NCI-H82 (cell line): ENCODE measurements at places on chromosomes 16 and 17.

- peak; percentile 46 for DNase-seq
Measured at GRCh38 chr17:19978209-19978802, 678 bp upstream of the AKAP10 start.

- DNase-seq = no peak
Measured at GRCh38 chr16:26118575-26118974, 426.8 kb downstream of the HS3ST4 start.

DNA sequence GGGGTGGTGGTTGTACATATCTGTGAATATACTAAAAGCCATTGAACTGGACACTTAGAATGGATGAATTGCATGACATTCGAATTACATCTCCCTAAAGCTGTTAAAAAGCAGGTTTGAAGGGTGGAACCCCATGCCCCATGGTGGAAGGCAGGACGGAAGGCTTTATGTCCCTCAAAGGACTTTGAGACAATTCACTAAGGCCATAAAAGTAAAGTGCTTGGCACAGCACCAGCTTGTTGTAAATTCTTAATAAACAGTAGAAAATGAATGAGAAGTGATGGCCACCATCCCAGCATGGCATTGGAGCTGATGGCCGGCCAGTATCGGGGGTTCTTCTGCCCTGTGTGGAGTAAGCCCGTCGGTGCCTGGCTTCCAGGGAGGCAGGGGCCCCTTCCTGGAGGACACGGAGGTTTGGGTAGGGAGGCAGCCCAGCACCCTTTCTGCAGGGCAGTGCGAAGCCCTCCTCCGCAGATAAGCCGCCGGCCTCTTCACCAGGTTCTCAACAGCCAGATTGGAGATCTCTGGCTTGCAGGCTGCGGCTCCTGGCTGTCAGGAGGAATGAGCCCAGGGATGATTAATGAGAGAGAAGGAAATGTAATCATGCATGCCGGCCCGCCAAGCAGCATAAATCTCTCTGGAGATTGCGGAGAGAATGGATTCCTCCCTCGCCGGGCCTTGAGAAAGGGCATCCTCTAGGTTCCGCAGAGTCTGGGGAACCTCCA lies 346.9 kb downstream of the FOXL1 start:
- DNase-seq = peak; percentile 70

DNA sequence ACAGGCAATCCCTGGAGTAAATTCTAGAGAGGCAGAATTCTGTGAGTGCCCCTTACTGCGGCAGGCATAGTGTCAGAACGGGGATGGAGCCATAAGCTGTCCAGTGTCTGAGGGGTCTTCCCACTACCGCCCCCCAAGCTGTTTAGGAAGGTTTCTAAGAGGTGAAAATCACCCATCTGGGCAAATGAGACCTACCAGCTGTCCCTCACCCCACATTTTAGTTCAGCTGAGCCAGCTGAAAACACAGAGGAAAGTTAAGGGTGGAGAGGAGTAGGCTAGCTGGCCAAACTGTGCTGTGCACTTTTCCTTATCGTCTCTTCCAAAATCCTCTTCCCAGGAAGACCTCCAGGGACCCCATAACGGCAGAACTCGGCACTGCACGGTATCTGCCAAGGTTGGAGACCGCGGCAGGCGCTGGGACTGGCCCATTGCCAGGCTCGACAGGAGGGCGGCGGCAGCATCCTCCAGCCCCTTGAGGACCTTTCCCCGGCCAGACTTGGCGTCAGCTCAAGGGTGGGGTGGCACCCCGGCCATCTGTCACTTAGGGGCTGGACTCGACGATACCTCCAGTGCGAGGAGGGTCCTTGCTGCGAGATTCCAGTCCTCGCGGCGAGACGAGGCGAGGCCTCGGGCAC lies 955 bp downstream of the ACLY start:
- DNase-seq = peak; percentile 93

- no peak for DNase-seq
Measured at GRCh38 chr16:12574721-12575120, 229.0 kb downstream of the CPPED1 start.

DNA sequence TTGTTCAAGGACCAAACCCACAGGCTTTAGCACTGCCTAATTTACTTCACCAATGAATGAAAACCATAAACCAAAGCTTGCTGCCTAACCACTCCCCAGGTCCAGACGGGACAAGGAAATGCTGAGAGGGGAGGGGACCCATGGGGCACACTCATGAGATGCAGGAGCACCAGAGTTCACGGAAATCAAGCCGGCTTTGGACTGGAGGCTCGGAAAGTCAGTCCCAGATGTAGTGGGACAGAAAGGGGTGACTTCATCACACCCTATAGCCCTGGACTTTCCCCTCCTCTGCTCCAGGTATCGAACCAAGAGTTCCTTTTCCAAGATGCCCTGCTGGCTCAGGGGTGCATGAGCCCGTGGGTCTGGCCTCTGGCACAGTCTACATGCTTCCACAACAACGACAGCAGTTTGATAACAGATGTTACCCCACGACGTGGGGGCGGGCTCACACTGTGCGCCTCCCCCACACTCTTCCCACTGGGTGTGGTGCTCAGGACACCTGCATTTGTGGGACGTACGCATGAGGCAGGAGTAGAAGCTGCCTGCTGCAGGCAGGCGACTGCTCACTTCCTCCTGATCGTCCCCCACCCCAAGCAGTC lies 63.2 kb downstream of the AMFR start:
- DNase-seq = no peak

DNA sequence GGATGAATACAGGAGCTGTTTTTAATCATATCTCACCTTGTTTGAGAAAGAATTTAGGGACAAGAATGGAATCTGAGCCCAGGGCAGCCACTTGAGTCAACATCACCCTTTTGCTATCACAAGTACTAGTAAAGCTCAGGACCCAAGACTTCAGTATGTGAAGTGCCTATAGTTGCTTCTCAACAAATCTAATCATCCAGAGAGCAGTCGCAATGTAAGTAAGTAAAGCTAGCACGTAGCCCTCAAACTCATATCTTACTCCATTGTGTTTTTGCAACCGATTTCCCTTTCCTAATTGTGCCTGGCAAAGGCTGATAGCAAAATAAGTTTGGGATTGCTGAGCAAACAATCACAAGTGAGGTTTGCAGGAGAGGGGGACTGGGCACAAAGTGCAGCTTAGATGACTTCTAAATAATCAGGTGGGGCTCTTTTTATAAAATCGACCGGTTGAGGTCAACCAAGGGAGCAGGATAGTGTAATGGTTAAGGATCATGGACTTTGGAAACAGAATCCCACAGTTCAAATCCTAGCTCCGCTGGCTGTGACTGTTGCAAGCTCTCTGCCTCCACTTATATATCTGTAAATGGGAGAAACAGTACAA lies 13.0 kb downstream of the TOB1 start:
- no peak for DNase-seq

- peak; percentile 67 for DNase-seq
Measured at GRCh38 chr17:74213861-74214391, 555 bp downstream of the TTYH2 start.

DNA sequence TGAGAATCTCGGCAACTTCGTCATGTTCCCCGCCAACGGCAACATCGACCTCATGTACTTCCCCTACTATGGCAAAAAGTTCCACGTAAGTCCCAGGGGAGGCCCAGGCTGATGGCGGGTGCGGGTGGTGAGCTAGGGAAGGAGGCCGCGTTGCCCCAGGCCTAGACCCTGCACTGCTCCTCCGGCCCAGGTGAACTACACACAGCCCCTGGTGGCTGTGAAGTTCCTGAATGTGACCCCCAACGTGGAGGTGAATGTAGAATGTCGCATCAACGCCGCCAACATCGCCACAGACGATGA lies 4.8 kb downstream of the ATP1B2 start:
- no peak for DNase-seq

GRCh38 chr16:88761830-88762229 lies 23.2 kb downstream of the PIEZO1 start:
- DNase-seq = no peak

- peak; percentile 10 for DNase-seq
Measured at GRCh38 chr16:68444056-68444657, 4.2 kb downstream of the SMPD3 start.

- DNase-seq = peak; percentile 97
Measured at GRCh38 chr16:25614716-25615265, 77.0 kb upstream of the HS3ST4 start.

GRCh38 chr17:47802341-47803022 lies 19.1 kb downstream of the OSBPL7 start:
- DNase-seq = peak; percentile 93

DNA sequence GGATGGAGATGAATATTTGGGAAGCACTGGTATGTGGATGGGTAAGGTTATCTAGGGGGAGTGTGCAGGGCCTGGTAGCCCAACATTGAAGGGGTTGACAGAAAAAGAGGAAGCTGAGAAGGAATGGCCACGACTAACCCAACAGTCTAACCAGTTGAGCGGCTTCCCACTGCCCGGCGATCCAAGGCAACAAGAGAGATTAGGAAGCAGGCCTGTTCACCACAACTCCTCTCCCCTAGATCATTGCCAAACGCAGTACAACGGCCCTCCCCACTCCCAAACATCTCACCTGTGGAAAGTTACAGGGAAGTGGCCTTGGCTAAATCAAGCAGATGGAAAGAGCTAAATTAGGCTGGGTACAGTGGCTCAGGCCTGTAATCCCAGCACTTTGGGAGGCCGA lies 11.2 kb upstream of the RANGRF start:
- no peak for DNase-seq

DNA sequence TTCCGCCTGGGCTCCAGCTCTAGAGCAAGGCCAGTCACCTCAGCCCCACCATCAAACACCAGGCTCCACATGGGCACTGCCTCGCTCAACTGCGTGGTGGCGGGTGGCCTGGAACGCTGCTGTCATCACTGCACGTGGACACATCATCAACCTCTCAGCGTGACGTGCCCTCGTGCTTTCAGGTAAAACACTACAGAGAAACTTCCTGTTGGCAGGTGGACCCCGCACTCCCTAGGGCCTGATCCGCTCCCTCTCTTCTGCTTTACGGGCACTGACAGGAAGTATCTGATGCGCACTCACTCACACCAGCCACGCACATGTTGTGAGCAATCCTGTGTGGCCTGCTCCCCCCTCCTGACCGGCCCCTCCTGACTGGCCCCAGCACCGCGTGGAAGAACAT lies 87.4 kb downstream of the ANKRD11 start:
- DNase-seq = no peak

GRCh38 chr16:47463771-47464624 lies 2.9 kb downstream of the PHKB start:
- no peak for DNase-seq

GRCh38 chr16:88758227-88758943 lies 26.6 kb downstream of the PIEZO1 start:
- no peak for DNase-seq

DNA sequence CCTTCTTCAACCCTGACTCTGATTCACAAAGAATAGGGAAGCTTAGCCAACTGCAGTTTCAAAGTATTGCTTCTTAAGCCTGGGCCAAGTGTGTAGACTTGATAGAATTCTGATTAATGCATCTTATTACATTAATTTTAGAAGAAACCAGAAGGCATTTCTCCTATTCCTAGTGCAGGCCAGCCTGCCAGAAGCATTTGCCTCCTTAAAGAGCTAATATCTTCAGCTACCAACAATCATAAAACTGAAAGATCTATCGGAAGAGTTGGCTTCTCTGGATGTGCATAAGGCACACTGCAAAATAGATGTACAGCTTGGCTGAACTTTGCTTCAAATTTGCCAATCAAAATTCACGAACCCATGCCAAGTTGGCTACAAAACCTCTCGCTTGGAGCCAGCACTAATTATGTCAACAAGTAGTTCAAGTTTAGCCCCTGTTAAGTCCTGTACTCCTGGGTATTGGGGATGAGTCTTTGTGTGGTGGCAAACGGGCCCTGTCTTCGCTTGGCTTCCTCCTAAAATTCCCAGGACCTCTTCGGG lies 717.8 kb downstream of the WWOX start:
- no peak for DNase-seq

DNA sequence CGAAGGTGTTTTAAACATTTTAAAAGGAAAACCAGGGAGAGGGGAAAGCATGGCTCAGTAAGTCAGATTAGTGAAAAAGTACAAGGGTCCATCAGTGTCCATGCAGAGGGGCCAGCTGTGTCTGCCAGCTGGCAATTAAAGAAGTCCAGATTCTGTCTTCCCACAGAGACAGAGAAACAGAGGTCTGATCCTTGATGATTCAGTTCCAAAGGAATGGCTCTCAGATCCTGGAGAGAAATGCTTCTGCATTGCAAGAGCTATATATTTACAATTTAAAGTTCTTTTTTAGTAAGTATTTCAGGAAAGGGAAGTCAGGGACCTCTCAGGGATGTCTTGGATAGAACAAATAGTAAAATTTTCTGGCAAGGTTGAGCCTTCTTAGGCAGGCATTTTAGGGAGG lies 56.2 kb downstream of the HSD17B2 start:
- peak; percentile 33 for DNase-seq

DNA sequence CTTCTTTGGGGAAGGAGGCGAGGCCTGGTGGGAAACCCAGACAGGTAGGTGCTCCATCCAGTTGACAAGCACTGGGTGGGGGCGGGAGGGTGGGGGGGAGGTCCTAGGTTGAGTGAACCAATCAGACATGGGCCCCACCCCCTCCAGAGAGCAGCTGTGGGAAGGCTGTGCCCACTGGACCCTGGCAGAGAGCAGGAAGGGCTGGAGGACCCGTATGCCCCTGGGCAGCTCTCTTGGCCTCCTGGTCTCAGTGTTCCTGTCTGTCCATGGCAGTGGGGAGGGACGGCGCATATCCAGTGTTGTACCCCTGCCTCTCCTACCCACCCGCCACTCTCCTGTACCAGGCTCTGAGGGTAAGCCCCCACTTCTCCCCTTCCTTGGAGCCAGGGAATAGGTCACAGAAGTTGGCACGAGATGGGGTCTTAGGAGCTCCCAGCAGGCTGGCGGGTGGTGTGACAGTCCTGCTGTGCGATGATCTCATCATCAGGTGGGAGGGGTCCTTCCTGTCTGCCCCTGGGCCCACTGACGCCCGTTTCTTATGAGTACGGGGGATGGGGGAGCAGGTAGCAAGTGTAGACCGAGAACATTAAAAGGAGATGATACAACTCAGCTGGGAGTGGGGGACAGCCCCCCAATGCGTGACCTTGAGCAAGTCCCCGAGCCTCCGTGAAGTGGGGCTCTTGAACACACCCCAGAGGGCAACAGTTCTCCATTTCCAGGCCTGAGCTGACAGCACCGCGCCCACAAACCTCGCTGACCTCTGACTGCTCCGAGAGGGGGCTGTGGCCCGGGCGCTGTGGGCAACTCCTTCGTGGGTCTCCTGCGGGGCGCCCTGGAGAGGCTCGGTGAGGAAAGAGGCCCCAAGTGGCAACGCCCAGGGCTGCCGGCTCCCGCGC lies 1.2 kb upstream of the ZFPM1 start:
- DNase-seq = no peak

GRCh38 chr17:6413065-6413464 lies 21.9 kb downstream of the AIPL1 start:
- DNase-seq = peak; percentile 89

- DNase-seq = no peak
Measured at GRCh38 chr17:28657756-28658155, 4.0 kb downstream of the SDF2 start.
